ENCODE measurements at places on chromosomes 4 and X.

DNA sequence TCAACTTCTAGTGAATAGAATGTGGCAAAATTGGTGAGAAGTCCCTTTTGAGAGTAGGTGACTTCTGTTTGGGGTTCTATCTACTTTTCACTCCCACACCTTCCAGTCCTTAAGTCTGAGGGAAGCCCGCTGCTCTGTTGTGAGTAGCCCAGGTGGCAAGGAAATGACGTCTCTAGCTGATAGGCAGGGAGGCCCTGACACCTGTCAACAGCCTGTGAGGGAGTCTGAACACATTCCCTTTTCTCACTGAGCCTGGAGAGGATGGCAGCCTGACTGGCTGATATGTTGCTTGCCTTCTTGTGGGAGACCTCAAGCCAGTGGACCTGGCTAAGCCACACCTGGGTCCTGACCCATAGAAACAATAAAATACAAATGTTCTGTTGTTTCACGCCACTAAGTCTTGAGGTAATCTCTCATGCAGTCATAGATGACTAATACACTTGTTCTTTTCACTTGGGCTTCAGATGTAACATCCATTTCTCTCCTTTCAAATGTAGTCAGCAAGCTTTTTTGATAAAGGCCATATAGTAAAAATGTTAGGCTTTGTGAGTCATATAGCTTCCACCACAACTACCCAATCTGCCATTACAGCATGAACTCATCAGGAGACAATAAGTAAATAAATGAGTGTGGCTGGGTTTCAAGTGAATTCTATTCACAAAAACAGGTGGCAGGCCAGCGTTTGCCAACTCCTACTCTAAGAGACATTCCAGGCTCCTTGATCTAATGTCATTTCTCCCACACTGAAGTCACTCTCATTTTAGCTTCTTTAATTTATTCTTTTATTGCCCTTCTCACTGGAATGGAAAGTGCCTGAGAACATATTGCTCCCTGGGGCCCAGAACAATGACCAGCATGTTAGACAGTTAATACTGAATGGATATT is 265.1 kb upstream of the MAD2L1 start:
- no peak for DNase-seq

GRCh38 chr4:23337292-23337691 is 552.6 kb downstream of the PPARGC1A start:
- DNase-seq: no peak

GRCh38 chrX:14528629-14529289 is 577 bp upstream of the GLRA2 start:
- DNase-seq: peak; percentile 5

GRCh38 chrX:150236327-150236726 is 126.8 kb upstream of the MAMLD1 start:
- DNase-seq: no peak

DNA sequence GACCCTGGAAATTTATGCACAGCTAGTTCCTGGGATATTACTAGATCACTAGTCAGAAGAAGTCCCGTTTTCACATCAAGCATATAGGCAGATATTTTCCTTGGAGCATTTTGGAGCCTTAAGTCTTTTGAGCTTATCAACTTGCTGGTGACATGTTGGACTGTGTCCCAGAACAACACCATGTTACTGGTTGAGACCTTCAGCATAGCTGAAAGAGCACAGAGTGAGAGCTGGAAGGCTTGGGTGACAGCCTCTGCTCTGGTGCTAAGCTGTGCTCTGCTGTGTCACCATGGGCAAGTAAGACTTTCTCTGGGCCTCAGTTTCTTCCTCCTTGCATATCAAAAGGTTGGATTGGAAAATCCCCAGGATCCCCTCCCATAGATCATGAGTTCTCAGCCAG is 116.6 kb upstream of the FRMPD4 start:
- DNase-seq: no peak

DNA sequence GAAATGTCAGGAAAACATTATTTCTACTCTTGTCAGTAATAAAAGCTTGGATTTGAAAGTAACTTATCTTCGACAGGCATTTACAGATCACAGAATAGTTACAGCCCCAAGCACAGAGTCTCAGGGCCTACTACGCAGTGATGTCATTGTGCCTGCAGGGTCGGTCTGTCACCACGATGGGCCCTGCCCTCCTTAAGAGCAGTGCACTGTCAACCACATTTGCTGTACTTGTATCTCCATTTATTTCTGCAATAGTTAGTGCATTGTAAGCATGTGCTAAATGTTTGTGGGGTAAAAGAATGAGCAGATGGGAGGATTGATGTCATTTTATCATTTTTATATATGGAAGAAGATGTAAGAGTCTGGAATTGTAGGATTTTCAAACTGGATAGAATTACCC is 13.6 kb upstream of the CCKAR start:
- DNase-seq: no peak

GRCh38 chr4:5527211-5527610 is 181.1 kb downstream of the EVC2 start:
- no peak for DNase-seq

DNA sequence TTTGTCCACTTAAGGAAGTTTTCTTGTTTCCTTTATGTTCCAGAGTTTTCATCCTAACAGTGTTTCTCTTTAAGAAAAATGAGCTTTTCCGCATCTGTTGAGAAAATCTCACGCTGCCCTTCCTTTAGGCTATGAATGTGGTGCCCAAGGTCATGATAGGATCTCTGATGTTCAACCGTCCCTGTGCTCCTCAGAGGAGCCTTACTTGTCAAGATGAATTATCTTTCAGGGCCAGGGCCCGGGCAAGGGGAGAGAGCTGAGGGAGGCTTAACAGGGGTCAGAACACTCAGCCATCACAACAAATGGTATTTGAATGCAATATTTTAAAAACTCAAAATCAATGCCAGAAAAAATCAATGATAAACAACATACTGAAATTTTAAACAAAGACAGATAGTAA is 6.2 kb upstream of the NELFA start:
- DNase-seq: no peak
